ENCODE measurements at places on chromosomes 4 and X.
A peak's percentile ranks its signal among the peaks of the same experiment; 100 is the strongest.

- no peak for DNase-seq
Measured at GRCh38 chr4:140931911-140932310, 175.7 kb upstream of the TBC1D9 start.

DNA sequence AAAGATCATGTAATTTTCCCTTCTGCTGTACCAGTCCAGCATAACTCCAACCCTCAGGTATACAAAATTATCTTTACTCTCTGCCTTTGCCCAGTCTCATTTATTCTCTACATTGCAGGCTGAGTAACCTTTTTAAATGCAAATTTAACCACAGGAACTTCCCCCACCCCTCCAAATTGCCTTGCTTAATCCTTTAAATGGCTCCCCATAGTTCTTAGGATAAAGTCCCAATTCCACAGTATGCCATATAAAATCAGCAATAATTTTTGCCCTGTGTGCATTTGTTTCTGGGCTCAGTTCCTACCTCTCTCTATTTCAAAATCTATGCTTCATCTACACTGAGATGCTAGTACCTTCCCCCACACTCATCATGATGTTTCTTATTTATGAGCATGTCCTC, 879.7 kb downstream of the RPA4 start:
- DNase-seq, result no peak

DNA sequence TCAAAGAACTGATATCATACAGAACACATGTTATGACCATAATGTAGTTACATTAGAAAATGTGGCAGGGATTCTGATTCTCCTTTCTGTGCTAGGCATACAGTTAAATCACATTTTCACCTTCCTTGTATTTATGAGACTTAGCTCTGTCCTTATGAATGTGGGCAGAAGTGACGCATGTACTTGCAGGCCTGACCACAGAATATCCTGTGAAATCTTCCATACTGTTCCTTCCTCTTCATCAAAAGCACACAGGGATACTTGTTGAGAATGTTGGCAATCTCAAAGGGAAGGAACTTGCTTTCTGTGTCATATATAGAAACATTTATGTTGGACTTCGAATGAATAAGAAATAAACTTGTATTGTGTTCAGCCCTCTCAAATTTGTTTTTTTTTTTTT, 17.2 kb upstream of the MYOZ2 start:
- DNase-seq, result peak; percentile 50

DNA sequence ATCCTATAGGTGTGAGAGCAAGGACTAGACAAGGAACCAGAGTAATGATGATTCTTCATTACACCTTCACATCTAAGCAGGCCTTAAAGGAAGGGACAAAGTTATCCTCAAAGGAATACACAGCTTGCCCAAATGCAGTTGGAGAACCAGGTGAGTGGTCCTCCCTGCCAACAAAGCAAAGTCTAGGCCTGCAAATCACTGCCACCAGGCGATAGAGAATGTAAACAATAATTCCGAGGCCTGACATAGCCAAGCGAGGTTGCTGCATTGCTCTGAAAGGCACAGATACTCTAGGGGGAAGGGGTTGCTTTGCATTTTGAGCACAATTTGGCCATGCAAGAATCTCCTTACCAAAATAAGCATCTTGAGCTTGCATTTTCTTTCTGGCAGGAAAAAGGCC, 178.2 kb upstream of the FAT1 start:
- DNase-seq, result no peak

DNA sequence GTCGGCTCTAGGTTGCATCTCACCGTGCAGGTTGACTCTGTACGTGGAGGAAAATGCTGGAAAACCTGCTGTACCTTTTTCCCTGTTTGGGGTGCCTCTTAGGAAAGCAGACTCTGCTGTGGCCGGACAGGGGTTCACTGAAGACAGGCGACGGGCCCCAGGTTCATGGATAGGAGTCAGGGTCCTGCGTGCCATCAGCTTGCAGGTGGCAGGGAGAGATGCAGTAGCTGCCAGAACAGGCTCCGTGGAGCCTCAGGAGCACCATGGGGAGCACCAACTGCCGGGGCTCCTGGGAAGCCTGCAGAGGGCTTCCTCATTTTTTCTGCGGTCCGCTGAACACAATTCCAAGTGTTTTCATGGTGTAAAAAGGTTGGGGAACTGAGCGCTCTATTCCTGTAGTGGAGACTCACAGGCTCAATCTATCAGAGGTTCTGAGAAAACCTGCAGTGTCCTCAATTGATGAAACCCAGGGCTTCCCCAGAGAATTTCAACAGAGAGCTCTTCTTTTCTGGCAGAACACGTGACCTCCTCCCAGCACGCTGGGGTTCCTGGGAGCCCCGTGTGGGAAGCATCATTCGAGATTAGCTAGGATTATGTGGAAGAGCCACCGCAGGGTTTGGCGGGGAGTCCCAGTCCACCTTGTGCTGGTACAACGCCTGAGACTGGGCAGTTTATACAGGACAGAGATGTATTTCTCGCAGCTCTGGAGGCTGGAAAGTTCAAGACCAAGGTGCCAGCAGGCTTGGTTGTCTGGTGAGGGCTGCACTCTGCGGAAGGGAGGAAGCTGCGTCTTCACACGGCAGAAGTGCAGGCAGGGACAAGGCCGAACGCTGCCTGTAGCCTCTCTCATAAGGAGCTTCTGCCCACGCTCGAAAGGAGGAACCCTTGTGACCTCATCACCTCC, 1.6 kb downstream of the HTRA3 start:
- DNase-seq, result no peak

DNA sequence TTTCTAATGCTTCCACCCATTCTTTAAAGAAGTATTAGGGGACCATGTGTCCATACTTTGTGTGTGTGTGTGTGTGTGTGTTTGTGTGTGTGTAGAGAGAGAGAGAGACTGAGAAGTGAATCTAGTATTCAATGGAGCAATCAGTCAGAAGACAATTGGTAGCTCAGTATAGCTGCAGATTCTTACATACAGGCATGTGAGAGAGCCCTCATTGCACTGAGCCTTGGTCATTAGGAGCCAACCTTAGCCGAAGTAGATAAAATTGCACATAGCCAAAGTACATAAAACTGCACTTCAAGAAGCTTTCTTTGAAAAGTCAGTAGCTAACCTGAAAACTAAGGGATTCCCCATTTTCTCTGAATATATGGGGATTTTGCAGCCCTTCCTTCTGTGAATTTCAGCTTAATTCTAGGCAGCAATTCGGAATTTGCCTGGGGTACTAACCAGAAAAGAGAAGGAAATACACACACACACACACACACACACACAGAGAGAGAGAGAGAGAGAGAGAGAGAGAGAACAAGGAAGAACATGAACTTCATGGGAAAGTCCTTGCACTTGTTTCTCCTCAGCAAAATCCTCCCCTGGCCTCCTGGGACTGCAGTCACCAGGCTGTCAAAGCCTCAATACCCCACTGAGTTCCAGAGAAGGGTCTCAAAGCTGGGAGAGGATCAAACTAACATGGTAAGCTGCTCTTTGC, 1.7 kb upstream of the PRDM8 start:
- peak; percentile 85 for DNase-seq

- DNase-seq, result peak; percentile 73
Measured at GRCh38 chrX:110146521-110146920, 143.6 kb downstream of the TMEM164 start.

- DNase-seq, result no peak
Measured at GRCh38 chr4:115356176-115356575, 242.8 kb upstream of the NDST4 start.

DNA sequence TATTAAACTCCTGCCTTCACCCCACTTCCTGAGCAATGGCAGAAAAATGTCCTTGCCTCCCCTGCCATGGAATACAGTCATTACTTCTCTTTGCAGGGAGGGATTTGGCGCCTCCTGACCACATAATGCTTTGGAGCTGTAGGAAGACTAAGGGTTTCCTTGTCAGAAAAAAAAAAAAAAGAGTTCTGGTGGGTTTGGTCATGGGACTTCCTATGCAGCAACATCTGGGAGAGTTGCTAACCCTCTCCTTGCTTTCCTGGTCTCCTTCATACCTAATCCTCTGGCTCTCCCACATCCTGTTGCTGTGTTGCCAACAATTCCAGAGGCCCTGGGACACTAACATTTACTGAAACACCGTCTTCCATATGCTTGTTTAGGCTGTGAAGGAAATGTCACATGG, 75.1 kb upstream of the MBNL3 start:
- DNase-seq, result no peak

DNA sequence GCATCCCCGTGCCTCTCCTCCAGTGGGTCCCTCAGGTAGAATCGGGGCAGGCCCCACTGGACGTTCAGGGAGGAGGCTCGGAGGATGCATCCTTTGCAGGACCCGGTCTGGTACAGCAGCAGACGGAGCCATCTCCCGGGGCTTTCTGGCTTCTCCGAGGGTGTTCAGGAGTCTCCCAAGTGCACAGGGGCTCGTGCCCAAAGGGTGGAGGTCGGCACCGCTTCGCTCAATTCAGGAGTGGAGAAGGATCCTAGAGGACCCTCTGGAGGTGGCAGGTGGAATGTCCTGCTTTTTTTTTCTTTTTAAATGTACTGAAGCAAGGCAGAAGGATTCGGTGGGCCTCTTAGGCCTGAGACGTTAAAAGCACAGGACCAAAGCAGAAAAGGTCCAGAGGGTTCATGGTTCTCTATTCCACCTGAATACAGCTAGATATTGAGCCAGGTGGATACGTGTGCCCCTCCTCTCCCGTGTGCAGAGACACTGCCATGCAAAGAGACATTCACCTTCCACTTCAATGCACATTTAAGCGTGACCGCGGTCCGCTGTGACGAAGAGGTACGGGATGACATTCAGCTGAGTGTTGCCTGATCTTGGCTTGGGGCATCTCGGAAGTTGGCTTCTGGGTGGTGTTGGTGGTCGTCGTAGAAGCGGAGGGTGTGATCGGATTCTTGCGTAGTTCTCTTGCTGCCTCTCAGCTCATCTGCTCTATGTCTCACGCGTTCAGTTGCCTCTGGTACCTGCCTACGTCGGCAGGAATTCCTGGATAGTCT, 281.2 kb upstream of the AGTR2 start:
- no peak for DNase-seq

DNA sequence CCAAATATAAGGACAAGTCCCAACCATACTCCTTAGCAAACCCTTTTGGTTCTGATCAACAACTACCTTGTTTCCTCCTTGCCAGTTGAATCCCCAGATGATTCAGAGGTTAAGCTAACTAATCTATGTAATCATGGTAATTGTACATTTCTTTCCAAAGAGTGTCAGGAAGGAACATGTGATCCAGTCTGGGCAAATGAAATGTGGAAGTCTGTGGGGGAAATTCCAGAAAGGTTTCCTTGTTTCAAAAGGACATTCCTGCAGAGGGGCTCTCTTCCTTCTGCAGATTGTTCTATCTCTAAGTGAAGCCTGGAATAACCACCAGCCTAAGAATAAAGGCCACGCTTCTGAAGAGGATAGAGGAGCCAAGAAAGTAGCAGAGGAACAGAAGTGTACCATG, 7.0 kb downstream of the PRSS12 start:
- no peak for DNase-seq

DNA sequence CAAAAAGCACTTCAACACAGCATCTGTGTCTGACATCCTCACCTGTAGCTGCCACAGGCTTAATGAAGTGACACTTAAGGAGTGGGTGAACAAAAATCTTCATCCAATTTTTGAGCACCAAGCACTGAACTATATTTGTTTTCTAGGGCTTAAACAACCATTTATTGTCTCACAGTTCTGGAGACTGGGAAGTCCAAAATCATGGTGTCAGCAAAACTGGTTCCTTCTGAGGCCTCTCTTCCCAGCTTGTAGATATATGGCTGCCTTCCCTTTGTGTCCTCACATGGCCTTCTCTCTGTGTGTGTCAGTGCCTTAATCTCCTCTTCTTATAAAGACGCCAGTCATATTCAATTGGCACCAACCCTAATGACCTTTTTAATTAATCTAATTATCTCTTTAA, 189.2 kb upstream of the CLNK start:
- DNase-seq, result no peak

DNA sequence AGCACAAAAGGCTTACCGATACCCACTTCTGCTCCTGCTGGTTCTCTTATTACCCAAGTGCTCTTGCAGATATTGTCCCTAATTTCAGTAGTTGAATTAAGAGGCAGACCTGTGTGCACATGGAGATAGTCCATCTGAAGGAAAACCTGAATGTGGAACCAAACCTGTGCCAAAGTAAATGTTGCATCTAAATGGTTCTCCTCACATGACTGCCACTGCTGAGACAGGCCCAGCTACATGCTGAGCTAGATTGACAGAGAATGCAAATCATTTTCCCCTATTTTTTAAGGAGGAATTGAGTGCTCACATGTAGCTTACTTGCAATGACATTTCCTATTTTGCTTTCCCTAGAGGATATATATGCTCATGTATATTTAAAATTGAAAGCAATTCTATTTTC, 609.1 kb upstream of the TECRL start:
- no peak for DNase-seq

- peak; percentile 18 for DNase-seq
Measured at GRCh38 chr4:3303565-3303824, 10.7 kb downstream of the RGS12 start.

DNA sequence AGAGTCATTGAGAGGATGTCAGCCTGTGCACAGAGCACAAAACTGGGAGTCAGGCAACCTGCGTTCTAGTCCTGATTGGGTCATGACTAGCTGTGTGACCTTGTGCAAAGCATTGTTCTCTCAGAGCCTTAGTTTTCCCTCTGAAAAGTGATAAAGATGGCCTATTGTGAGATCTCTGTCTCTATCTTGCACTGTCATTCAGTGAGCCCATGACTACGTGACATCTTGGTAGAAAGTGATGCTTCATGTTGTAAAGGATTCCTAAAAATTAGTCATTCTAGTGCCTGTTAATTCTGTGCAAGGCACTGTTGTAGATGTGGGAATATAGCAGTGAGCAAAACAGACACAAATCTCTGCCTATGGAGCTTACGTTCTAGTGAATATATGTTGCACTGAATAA, 2.5 kb downstream of the PGRMC1 start:
- DNase-seq, result no peak

DNA sequence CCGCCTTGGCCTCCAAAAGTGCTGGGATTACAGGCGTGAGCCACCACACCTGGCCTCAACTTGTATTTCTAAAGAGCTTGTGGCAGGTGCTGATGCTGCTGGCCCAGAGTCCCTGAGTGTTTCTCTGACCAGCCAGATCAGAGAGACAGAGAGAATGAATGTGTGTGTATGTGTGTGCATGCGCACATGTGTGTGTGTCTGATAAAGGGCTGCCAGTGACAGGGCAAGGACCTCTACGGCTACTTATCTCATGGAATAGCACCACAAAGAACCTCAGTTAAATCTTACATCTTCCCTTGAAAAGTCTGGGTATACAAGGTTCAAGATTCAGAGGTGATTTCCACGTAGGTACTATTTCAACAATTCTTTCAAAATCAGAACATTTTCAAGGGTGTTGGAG, 86.0 kb downstream of the SCD5 start:
- DNase-seq, result no peak

DNA sequence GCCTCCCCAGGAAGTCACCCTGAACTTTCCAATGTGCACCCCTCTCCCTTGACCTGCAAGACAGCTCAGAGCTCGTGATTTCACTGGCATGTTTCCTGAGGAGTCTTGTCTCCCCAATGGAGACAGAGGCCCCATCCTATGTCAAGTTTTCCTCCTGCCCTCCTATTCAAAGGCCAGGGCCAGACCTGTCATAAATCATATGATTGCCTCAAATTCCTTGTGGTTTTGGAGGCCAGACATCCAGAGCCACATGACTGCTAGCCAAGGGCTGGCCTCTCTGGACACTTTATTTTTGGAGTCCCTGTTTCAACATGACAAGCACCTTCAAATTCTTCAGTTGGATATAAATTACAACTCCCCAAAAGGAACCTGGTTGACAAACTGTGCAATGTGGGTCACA, 76.0 kb upstream of the TFDP3 start:
- DNase-seq, result no peak

GRCh38 chr4:68180849-68181526, 51.3 kb upstream of the TMPRSS11F start:
- no peak for DNase-seq

All from KBM-7 (cell line).